ENCODE measurements at places on chromosomes 1 and 21.
A peak's percentile ranks its signal among the peaks of the same experiment; 100 is the strongest.

DNA sequence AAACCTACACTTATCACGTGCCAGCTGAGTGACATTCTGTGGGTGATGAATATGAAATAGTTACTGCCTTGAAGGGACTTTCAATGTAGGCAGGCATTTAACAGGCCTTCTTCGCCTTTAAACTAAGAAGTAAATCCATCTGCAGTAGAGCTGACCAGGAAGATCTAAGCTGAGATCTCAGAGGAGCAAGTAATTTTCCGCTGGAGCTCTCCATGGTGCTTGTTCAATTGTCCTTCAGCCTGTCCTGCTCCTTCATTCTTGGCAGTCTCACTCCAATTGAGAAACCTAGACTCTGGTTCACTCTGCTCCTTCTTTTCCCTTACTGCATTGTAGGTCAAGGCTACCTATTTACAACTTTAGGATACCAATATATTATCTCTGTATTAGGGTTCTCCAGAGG, 183.5 kb downstream of the HMCN1 start:
- peak; percentile 55 for DNase-seq

GRCh38 chr1:174623324-174624035, 175.7 kb downstream of the GPR52 start:
- no peak for DNase-seq

GRCh38 chr1:205144751-205145150, 23.0 kb upstream of the RBBP5 start:
- DNase-seq, result peak; percentile 83

DNA sequence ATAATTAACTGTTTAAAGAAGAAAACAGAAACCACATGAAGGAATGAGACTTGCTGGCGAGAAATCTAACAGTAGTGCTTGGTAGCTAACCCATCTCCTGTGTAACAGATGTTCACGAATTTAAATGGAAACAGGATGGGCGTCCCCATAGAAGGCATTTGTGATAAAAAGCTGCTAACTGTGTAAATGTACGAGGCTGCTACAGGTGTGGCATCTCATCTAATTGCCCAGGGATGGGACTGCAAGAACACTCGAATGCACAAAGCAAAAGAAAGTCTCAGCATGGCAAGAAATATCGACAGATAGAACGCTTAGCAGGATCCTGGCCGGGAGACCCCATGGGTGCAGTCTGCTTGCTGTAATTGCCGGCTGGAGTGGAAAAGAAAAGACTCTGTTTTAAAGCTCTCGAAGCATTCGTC, 112.7 kb downstream of the RUNX1 start:
- no peak for DNase-seq

- DNase-seq, result no peak
Observed at GRCh38 chr21:17784604-17785402, 34.4 kb downstream of the C21orf91 start.

DNA sequence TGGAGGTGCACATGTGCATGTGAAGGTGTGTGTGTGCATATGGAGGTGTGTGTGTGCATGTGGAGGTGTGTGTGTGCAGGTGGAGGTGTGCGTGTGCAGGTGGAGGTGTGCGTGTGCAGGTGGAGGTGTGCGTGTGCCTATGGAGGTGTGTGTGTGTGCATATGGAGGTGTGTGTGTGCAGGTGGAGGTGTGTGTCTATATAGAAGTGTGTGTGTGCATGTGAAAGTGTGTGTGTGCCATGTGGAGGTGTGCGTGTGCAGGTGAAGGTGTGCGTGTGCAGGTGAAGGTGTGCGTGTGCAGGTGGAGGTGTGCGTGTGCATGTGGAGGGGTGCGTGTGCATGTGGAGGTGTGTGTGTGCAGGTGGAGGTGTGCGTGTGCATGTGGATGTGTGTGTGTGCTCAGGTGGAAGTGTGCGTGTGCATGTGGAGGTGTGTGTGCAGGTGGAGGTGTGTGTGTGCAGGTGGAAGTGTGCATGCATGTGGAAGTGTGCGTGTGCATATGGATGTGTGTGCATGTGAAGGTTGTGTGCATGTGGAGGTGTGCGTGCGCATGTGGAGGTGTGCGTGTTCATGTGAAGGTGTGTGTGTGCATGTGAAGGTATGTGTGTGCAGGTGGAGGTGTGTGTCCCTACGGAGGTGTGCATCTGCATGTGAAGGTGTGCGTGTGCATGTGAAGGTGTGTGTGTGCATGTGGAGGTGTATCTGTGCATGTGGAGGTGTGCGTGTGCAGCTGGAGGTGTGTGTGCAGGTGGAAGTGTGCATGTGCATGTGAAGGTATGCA, 13.5 kb downstream of the C1orf74 start:
- no peak for DNase-seq

DNA sequence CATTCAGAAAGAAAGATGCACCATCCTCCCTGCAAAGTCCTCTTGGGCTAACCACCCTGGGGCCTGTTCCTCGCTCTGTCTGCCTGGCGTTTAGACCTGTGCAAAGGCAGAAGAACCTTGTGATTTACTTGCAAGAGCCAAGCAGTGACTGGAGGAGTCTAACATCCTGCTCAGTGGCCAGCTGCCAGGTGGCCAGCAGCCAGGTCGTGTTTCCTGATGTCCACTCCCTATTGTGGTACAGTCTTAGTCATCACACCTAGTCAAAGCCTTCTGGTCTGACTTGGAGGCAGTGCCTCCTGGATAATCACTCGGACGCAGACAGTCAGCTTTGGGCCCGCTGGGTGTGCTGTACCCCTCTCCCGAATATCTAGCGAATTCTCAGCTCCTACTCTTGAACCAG, 118.1 kb downstream of the PGBD5 start:
- DNase-seq, result peak; percentile 88

- no peak for DNase-seq
Observed at GRCh38 chr1:3275471-3276340, 178.8 kb upstream of the ARHGEF16 start.

DNA sequence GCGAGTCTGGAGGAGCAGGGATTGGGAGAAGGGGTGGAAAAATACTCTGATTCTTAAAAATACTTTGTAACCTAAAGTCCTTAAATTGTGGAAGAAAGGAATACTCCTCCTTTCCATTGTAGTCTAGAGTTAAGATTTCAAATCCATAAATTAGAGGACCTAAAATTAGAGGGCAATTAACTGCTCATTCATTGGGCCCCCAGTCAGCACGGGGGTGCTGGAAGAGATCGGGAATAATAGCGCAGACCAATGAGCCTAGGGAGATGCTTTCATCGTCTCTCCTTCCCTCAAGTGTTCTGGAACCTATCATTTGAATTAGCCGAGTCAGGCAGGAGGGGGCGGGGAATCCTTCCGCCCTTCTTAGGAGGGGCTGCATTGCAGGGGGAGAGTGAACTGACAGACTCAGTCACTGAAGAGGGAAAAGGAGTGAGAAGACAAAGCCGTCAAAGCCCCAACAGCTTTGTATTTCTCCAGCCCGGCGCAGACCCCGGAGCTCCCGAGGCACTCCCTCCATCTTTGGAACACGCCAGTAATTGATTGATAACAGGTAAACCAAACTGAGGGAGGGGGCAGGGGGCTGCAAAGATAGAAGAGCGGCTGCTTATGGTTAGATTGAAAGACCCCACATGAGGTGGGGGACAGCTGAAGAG, at the start of gene MLLT11:
TSS of gene MLLT11 (plus strand) at position 391 of the 650 bp plus-strand sequence. CDS start 6,828 bp downstream, outside the sequence.
- peak; percentile 72 for DNase-seq

GRCh38 chr1:69911301-69911801, 294.0 kb downstream of the LRRC40 start:
- no peak for DNase-seq

DNA sequence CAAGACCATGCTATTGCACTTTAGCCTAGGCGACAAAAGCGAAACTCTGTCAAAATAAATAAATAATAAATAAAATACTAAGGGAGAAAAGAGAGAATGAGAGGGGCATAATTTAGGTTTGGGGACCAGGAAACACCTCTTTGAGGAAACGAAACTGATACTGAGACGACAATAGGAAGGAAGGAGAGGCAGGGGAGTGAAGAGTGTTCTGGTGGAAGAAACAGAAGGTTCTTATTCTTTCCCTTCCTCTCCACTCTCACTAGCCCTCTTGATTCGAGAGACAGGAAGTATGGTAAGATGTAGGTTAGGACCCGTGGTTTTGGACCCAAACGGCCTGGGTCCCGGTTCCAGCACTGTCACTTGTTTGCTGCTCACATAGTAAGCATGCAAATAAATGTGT, 1.6 kb upstream of the NKAIN1 start:
- no peak for DNase-seq

- DNase-seq, result no peak
Observed at GRCh38 chr1:218495931-218496330, 150.8 kb downstream of the TGFB2 start.

DNA sequence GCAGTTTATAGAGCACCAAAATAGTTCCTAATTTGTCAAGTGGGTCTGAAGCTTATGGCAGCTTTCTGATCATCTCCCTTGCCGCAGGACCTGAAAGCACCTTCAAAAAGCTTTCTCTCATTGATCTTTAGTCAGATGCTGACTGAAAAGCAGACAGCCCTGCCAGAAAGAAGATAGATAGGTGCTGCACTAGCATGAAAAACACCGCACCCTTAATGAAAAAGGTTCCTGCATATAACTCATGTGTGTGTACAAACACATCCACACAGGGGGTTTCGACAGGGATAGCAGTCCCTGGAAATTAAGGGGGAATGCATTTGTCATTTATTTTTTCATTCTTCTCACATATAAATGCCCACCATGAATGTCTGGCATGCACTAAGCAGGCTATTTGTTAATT, 361.7 kb upstream of the SNX7 start:
- DNase-seq, result no peak

GRCh38 chr21:44664691-44665090, 2.0 kb downstream of the KRTAP12-2 start:
- no peak for DNase-seq

DNA sequence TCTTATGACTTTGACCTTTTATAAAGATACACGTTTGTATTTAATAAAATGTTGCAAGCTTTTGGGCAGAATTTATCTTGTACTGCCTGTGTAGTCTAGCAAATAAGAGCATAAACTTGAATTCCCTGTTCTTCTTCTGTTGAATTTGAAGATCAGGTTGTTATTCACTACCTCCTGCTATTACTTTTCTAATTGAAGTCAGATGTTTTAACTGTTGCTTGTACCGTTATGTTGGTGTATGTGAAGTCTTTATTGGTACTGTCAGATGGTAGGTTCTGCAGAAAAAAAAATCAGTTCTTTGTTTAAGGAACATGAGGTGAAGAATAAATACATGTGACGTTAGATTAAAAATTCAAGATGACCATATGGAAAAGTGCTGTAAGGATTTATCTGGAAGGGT, 69.1 kb downstream of the DYRK1A start:
- no peak for DNase-seq
